Eye (tissue), 1 donor: ENCODE measurements at places on chromosomes 1 and 21.

GRCh38 chr1:25973610-25974321 lies 24.1 kb downstream of the PAFAH2 start:
- no peak for DNase-seq

- DNase-seq = no peak
Measured at GRCh38 chr1:7097938-7098592, 312.8 kb downstream of the CAMTA1 start.

GRCh38 chr1:116569776-116570357 lies 959 bp downstream of the CD58 start:
- DNase-seq = no peak

- no peak for DNase-seq
Measured at GRCh38 chr1:5918275-5918649, 74.0 kb downstream of the NPHP4 start.

- DNase-seq = no peak
Measured at GRCh38 chr1:233005703-233006102, 55.3 kb downstream of the NTPCR start.

DNA sequence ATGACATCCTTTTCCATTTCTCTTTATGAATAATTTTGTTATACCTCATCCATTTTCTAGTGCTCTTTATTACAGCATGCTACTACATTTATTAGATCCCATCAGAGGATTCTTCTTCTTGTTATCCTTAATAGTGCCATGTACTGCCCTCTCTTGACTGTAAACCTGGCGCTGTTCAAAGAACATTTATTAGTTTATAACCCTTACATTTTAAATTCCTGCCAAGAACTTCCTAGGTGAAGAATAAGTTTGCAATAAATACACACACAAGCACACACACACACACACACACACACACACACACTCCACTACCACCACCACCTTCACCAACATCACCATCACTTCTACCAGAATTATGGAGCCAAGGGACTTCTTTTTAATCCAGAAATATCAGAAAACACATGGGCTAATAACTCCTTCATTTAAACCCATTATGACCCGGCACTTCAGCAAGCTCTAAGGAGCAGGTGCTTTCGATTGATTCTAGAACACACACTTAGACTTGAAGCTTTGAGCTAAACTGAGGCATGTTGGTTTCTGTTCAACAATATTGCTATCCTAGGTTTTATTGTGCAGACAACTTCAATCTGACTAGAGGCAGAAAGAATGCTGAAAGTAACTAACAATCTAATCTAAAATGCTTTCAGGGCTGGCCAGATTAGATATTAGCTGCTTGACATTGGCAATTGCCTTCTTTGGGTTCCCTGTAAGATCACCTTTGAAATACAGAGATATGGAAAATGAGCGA lies 556.8 kb downstream of the LMO4 start:
- DNase-seq = no peak

DNA sequence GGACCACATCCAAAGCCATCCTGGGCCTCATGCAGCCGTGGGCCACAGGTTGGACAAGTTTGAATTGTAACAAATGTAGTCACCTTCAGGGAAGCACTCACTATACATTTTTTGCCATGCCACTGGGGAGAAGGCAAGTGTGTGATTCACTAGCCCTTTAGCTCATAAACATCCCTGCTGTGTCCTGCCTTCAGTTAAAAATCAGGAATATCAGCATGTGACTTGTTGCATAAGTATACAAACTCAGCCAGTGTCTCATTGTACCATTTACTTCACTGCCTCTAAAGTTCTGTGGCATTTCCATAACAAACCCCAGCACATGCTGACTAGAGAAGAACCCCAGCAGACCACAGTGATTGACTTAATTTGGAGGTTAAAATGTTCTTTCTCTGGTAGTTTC lies 142.0 kb upstream of the C1orf105 start:
- no peak for DNase-seq

- DNase-seq = no peak
Measured at GRCh38 chr1:198919667-198920398, 281.0 kb downstream of the PTPRC start.

DNA sequence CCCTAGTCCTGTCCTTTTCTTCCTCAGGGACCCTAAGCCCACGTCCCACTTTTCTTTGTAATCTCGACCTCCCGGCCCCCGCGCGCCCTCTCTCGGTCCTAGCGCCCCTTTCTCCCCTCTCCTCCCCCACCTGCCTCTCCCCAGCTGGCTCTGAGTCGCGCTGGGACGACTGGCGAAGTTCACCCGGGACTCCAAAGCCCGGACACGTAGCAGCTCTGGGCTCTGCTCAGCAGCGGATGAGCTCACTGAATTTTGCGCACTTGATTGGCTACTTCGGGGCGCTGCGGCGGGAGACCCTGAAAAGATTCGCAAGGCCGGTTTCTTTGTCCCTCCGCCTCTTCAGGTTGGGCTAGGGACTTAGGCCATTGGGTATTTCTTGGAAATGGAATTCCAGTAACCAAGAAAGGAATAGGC lies 16.3 kb upstream of the ACKR1 start:
- peak; percentile 91 for DNase-seq

DNA sequence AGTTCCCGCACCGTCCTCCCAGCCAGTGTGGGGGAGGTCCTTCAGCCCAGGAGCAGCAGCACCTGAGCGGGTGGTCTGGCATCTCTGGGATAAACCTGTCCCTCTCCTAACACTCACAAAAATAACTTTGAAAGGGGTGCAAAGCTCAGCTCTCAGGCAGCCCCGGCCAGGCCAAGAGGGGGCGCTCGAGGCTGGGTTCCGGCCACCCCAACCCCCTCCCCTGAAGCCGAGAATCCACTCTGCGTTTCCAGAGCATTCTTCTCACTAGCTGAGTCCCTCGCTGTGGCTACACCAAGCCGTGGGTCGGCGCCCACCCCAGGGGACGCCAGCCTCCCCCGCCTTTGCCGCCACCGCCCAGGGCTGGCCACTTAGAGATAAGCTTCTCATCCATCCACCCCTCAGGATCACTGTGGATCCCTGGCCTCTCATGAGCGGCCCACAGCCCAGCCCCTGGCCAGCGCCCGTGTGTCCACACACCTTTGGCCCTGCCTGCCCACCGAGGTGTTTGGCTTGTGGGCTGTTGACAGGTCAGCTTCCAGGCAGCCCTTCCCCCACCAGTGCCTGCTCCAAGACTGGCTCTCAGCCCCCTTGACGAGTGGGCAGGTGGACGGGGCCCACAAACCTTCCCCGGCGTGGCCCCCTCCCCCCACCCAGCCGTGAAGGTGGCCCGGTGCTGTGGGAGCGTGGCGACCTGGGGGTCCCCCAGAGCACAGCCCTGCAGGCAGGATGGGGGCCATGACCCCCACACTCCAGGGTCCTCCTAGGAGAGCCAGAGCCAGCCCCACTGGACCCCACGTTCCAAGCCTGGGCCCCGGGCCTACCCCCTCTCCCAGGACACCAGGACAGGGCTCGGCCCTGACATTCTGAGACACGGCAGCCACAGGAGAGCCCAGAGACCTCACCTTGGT lies 1.9 kb downstream of the FTCD start:
- DNase-seq = peak; percentile 64

- no peak for DNase-seq
Measured at GRCh38 chr1:114456586-114456985, 54.4 kb downstream of the TRIM33 start.

GRCh38 chr1:82387012-82387366 lies 586.3 kb downstream of the ADGRL2 start:
- DNase-seq = no peak

GRCh38 chr1:182391028-182391361 lies 595 bp downstream of the GLUL start:
- no peak for DNase-seq

DNA sequence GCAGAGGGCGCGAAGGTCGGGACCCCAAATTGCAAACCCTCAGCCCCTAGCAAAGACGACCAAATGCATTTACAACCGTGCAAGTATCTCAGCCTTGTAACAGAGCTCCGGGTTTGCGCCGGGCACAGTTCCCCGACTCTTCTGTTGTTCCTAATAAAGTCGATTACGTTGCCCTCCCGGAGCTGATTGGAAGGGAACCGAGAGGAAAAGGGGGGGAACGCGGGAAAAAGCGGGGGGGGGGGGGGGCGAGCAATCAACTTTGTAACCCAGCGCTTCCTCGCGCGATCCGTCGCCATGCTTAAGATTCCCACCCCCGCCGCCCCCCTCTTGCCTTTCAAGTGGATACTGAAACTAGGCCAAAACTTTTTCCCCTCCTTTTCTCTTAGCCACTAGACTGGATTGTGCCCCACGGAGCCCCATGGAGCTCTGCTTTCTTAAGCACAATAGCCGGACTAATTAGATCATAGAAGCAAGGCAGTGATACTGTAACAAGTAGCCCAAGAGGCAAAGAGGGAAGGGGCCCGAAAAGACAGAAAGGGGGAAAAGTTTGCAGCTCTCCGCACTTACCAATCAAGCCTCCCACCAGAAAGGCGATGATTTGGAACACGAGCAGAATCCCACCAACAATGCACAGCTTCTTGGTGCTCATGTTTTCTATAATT lies 565 bp downstream of the WLS start:
- DNase-seq = peak; percentile 91

- no peak for DNase-seq
Measured at GRCh38 chr1:191993549-191993948, 164.7 kb upstream of the RGS18 start.

- DNase-seq = no peak
Measured at GRCh38 chr1:41434748-41435449, 49.6 kb downstream of the EDN2 start.

DNA sequence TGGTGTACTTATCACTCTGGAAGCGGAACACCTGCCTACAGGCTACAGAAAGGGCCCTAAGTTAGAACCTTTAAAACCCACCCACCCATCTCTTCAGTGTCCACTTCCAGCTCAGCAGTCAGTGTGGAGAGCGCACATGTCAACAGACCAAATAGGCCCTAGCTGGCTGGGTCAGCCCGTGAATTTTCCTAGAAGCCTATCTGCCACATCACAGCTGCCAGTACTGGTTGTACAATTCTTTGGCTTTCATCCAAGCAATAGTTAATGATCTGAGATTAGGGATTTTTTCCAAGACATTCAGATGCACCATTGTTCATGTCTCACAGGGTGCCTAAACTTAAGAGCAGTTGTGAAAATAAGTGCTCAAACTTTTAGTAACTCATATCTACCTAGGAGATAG lies 197.1 kb downstream of the KCNK2 start:
- no peak for DNase-seq

GRCh38 chr1:119001181-119002027 lies 13.3 kb upstream of the TBX15 start:
- peak; percentile 41 for DNase-seq

DNA sequence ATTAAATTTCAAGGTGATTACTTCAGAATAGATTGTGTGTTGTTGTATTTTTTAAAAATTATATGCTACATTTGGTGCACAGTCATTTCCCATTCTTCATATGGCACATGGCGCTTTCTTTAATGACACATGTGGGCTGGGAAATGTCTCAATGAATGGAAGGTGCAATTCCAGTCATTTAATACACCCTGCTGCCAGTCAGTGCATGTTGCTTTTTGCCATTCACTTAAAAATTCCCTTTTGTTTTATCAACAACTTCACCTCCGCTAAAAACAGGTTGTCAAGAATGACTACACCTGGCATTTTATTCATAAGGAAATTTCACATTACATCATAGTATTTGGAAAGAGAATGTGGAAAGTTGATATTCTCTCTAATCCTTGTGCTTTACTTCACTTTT lies 716.4 kb upstream of the ADAMTS5 start:
- no peak for DNase-seq

DNA sequence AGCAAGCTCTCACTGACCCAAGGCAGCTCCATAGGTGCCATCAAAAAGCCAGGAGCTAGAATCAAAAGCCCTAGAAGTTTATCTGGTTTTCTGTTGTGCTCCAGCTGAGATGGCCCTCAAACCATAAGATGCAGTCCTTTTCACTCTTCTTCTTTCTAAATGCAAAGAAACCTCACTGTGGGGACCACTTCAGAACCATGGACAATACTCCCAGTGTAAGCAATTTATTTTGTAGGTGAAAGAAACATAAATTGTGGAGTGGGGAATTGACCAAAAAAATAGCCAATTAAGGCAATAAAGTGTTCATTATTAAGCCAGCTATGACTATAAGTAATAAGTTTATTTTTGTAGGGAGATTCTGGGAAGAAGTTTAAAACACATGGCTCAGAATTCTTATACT lies 1399.9 kb downstream of the PLA2G4A start:
- no peak for DNase-seq

DNA sequence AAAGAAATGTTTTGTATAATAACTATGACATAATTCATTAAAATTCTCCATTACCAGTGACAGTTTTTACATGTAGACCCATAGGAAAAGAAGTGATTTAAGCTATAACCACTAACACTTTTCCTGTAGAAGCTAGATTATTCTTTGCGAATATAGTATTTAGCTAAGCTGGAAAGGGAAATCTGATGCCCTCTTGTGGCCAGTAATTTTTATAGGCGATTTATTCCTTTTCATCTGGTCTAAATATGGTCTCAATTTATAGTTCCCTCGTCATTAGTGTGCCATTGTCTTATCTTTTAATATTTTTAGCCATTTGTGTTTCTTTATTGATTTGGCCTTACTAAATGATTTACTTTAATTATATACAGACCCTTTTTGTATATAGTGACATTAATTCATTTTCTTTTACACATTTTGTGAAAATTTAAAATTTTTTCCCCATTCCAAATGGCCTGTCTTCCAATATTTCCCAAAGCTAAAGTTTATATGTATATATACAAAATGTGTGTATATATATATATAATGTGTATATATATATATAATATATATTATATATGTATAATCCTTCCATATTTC lies 26.7 kb downstream of the BTG3 start:
- DNase-seq = peak; percentile 58

DNA sequence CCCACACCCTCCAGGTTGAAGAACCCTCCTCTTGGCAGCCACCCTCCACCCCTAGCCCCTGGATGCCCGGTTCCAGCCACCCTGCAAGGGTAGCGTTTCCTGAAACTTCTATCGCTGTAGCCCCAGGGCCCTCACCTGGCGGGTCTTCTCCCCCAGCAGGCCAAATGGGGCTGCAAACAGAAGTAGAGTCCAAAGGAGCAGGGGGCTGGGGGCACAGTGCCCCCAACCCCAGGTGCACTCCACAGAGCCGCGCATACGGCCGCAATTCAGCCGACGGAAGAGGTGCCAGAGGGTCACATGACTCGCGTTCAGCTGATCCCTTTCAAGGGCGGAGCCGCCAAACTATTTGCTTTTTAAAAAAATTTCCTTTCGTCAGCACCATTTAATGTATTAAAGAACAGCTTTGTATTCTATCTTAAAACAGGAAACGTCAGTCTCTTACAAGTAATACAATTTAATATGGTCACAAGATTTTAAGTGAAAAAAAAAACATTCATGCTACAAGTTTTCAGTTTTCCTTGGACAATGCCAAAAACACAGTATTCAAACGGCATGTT lies at the start of gene GLMP:
TSS of gene GLMP (minus strand) at position 289 of the 557 bp plus-strand sequence. CDS start at position 255, 34 bp downstream.
- DNase-seq = peak; percentile 81

- no peak for DNase-seq
Measured at GRCh38 chr1:69587391-69587790, 19.7 kb downstream of the LRRC7 start.

- DNase-seq = no peak
Measured at GRCh38 chr1:7629465-7630195, 141.5 kb upstream of the VAMP3 start.

DNA sequence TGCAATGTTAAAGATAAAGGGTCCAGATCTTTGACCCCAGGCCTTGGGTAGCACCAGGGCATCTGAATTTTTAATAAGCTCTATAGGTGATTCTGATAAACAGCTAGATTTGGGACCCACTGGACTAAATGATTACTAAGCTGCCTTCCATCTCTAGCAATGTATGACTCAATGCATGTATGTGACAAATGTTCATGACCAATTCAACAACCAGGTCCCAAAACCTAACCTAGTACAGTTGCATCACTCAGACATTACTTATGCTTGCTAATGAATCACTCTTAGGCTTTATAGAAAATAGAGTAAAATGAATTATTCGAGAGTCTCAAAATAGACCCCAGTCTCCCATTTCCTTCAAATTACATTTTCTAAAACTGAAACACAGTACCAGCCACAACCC lies 35.5 kb downstream of the RCAN1 start:
- DNase-seq = no peak
